Endothelial cell of coronary artery (primary cell): ENCODE measurements at places on chromosomes 4 and X. TPM values are rescaled to one million over a fixed set of nuclear protein-coding genes. Genes with fewer than 3 reads are reported as not detected.

The DAPP1 gene
- 0.09 TPM in 1 of 2 replicates, not detected in the other for total RNA-seq

The IL15 gene
- 1.4 and 2.5 TPM in 2 replicates for total RNA-seq

The TEX11 gene
- total RNA-seq: not detected in 2 replicates

The ARHGAP36 gene
- total RNA-seq: 0.09 TPM in 1 of 2 replicates, not detected in the other

The FAM199X gene
- 26.5 and 28.7 TPM in 2 replicates for total RNA-seq

The RBBP7 gene
- total RNA-seq: 113 and 121 TPM in 2 replicates

The SPANXN3 gene
- not detected in 2 replicates for total RNA-seq

The TMEM271 gene
- total RNA-seq: not detected in 2 replicates

The AMBN gene
- total RNA-seq: not detected in 2 replicates

The SLC9A6 gene
- total RNA-seq: 12.7 and 14.8 TPM in 2 replicates

The GLUD2 gene
- 0.99 and 1.2 TPM in 2 replicates for total RNA-seq

The FGB gene
- total RNA-seq: not detected in 2 replicates

The ABCB7 gene
- 21.5 and 27.6 TPM in 2 replicates for total RNA-seq

The MAGEB6 gene
- total RNA-seq: not detected in 2 replicates

The MAGEC1 gene
- not detected in 2 replicates for total RNA-seq

The BEND2 gene
- total RNA-seq: not detected in 2 replicates
